ENCODE measurements at places on chromosomes 16 and 17.

DNA sequence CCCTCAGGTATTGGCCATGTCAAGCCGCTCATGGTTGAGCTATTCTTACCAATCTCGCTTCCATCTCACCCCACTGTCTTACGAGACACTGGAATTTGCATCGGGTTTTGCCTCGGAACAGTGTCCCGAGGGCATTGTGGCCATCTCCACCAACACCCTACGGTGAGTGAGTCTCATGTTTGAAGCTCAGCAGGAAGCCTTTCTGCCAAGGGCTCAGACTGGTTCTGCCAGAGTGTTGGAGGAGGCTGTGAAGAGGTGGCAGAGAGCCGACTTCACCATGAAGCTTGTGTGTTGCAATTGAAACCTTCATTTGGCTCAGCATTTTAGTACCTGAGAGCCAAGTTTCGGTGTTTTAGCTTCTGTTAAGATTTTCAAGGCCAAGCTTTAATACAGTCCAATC, 38.0 kb downstream of the SF3B3 start:
- DNase-seq: no peak

- peak; percentile 96 for DNase-seq
Observed at GRCh38 chr16:85046931-85047866, 19.6 kb downstream of the KIAA0513 start.

DNA sequence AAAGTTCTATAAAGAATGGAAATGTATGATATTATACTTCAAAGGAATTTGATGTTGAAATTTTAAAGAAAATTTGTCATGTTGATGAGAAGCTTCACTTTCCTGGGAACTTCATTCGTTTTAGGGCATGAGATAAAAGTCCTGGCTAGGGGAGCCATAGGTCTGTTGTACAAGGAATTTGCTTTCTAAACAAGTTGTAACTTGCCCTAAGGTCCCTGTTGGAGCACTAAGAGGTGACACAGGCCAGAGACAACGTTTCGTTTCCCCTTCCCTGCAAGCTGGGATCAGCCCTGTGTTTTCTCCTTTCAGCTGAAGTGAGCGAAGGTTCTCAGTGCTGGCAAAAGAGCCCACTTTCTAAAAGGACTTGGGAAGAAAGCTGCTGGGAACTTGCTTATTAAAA, 16.6 kb downstream of the PLD6 start:
- DNase-seq: no peak

DNA sequence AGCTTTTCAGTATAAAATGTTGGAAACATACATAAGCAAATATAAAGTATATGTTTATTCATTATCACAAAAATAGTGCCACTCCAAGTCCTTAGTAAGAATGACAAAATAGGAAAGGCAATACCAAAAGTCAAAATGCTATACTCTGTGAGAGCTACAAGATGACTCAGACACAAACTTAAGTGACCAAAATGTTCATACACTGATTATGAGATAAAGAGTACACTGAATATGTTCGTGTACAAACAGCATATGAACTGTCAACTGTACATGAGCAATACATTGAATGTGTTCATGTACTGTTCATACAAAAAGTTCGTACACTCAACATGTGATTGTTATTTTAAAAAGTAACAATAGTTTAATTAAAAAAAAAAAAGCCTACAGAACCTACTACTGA, 103.3 kb downstream of the CA4 start:
- peak; percentile 52 for DNase-seq

- DNase-seq: no peak
Observed at GRCh38 chr16:49499869-49500610, 126.4 kb downstream of the C16orf78 start.

DNA sequence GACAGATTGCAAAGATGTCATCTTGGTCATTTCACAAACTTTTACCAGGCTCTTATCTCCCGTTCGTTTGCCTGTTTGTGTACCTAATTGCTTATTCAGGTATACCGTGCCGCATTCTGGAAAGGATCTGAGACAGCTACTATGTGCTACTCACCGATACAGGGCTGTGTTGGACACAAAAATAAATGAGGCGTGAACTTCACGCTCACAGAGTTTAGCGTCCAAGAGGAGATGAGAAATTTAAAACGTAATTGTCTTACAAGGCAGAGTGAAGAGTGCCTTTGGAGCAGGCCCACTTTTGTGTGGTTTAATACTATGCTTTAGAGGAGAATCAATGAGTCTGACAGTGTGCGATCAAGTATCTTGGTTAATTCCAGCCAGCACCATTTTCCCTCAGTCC, 26.7 kb downstream of the MAF start:
- no peak for DNase-seq

GRCh38 chr16:11101695-11102522, 154.1 kb downstream of the SOCS1 start:
- peak; percentile 97 for DNase-seq

- no peak for DNase-seq
Observed at GRCh38 chr17:28046034-28046825, 3.8 kb downstream of the NLK start.

GRCh38 chr17:81483085-81483861, 29.3 kb downstream of the ACTG1 start:
- no peak for DNase-seq

- DNase-seq: no peak
Observed at GRCh38 chr17:80220054-80220735, at the start of the genes SGSH and SLC26A11. Gene SGSH (minus strand): TSS chr17:80220333. CDS start chr17:80220313, 20 bp downstream. Gene SLC26A11 (plus strand): TSS chr17:80220427. CDS start chr17:80221561, 1,134 bp downstream.

GRCh38 chr16:25875956-25876598, 184.3 kb downstream of the HS3ST4 start:
- DNase-seq: no peak

DNA sequence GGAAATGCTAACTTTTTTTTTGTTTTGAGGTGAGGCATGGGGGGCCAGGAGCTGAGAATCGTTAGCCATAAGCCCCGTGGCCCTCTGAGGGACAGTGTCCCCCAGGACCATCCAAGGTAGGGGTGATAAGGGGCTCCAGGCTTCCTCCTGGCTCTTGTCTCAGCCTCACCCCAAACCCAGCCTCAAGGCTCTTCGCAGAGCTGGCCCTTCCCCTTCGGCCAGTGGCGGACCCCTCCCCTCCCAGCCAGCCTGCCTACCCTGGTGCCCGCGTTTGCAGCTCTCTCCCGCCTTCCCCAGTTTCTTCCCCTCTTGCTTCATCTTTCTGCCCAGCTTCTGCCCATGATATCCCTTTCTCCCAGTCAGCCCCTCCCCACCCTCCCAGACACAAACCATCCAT, 22.7 kb upstream of the ATP2A3 start:
- DNase-seq: no peak

DNA sequence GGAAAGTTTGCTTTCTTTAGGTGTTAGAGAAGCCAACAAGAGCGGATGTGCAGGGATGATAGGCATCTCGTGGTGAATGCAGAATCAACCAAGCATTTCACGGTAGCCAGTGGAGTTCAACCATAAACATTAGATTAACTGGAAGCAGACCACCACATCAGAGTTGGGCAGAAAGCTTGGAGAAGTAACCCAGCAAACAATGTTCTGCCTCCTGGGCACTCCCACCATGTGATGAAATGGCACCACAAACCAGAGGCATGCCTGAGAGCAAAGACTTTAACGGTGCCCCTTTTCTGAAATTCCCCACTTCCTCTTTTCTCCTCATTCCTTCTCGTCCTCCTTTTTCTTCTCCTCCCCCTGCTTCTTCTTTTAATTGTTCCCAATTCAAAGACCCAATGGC, 193.5 kb upstream of the ANKFN1 start:
- DNase-seq: peak; percentile 66

- DNase-seq: no peak
Observed at GRCh38 chr17:8393470-8394231, 4.0 kb downstream of the RNF222 start.

GRCh38 chr16:1613728-1614455, 1.7 kb downstream of the CRAMP1 start:
- peak; percentile 15 for DNase-seq

Data from OCI-M1 (cell line).